ENCODE measurements at places on chromosomes 7 and 10.
A peak's percentile ranks its signal among the peaks of the same experiment; 100 is the strongest.

- DNase-seq, result no peak
These were observed 4.0 kb upstream of the AQP1 start for GRCh38 chr7:30907527-30908267.

GRCh38 chr7:30062587-30062986, 34.4 kb downstream of the PLEKHA8 start:
- DNase-seq, result no peak

GRCh38 chr10:85851325-85851724, 515.3 kb downstream of the GRID1 start:
- DNase-seq, result no peak

DNA sequence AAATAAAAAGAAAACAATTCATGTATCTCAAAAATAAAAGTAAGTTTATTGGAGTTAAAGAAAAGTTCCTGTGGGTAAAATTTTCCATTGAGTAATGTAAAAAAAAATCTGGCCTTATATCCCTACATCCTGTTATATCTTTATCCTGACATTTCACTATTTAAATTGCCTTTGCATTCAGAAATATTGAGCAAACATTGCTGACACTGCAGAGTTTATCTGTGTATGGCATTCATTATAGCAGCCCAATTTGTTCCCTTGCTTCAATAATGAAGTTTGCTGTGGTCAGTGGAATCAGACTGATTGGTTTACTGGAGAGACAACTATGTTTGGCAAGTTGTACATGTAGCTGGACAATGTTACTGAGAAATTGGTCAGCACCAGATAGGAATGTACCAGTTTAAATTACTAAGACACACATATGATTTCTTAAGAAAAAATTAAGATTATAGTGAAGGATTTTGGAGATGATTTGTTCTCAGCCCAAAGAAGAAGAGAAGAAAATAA, 271.7 kb downstream of the ANKRD7 start:
- DNase-seq, result no peak

DNA sequence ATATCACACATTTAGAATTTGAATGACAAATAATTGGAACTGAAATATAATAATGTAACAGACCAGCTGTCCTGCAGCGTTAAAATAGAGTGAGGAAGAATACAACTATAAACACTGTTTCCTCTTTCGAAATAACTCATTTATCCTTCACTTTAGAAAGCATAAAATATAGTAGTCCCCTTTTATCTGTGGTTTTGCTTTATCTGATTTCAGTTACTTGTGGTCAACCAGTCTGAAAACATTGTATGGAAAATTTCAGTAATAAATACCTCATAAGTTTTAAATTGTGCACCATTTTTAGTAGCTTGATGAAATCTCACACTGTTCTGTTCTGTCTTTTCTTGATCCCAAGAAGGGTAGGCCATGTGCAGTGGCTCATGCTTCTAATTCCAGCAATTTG, 31.7 kb downstream of the POLR1F start:
- DNase-seq, result peak; percentile 29

DNA sequence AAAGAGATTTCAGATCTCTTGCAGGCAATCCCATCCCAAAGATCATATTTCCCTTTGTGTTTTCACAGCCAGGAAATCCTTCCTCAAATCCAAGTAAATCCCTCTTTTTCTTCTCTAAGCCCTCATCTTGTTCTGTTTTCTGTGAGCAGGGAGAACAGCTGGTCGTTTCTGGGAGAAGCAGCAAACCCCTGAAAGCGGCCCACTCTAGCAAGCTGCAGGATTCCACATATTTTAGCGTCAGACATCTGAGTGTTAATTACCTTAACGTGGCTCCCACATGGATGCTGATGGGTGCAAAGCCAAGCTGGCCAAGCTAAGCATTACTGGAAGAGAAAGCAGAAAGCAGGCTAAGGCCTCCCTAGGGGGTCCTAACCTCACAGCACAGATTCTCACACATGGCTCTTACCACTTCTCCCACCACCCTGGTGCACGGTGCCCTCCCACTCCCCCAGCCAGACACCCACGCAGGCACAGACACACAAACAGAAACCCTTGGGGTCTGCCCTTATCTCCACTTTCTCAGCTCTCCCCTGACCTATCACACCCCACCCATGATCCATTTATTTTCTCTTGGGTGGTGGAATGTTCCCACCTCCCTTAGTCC, 551.0 kb upstream of the AUTS2 start:
- no peak for DNase-seq

DNA sequence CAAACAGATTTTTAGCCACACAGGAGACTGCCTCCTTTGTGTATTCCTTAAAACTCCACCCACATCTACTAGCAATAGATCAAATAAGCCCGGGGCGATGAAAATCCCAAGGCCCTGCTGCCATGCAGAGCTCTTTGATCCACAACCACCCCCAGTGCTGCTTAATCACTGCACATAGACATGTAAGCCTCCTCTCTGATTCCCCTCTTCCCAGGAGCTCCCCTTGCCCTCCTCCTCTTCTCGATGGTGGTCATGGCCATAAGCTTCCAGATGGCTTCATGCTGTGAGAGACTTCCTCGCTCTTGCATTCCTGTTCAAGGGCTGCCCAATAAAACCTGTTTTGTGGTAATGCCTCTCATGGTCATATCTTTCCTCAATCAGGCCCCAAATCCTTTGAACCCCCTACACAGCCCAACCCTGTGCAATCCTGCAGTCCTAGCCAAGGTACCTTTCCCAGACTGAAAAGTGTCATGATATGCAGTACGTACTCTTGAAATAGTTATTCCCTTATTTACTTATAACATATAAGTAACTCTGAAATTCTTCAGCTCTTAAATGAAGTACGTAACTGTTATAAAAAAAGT, 158.5 kb downstream of the CACNA2D1 start:
- DNase-seq, result no peak

DNA sequence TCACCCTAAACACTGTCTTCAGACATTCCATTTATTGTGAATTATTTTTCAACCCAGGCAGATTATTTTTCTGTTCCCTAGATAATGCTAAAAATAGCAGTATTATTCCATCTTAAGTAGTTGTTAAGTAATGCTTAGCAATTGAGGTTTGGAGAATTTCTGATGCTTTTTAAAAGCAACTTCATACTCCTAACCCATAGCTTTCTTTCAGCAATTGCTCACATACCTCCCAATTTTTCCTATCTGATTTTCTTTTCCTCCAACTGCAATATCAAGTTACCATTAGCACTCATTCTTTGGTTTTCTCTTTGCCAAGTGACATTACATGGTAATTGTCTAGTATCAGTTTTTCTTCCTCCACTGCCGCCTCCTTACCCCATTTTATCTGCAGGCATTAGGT, 104.7 kb downstream of the GPR85 start:
- DNase-seq, result no peak

DNA sequence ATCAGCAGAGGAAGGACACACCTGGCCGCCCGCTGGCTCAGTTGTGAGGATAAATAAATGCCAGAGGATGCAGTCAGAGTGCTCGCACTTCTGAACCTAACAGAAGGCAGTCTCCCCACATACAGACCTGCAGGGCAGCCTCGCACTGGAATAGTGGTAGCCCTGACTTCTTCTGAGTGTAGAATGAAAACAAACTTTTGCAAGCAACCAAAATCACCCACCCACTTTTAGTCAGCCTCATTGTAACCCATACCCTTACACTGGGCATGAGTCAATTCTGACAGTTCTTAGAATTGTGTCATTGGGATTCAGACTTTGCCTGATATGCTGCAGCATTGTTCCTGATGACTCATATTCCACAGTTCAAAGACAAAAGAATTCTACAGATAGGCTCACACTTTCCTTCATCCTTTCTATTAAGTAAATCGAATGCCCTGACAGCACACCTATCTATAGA, 167.0 kb upstream of the CDK1 start:
- no peak for DNase-seq

DNA sequence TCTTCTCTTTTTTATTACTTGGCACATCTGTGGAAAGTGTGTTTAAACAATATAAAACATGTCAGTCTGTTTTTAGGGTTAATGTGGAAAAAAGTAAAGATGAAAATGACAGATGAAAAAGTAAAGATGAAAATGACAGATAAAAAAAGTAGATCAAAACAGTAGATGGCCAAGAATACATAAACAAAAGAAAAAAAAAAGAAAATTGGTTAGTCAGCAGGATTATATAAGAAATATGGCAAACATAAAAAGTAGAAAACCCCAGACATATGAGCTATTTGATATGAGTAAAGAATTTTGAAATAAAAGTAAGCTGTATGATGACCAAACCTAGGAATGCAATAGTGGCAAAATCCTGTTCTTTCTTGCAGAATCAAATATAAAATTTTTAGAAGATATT, 365.7 kb upstream of the AKR1E2 start:
- no peak for DNase-seq

GRCh38 chr7:159007364-159007995, 137.2 kb downstream of the VIPR2 start:
- no peak for DNase-seq

- no peak for DNase-seq
These were observed 10.2 kb downstream of the DGKI start for GRCh38 chr7:137836541-137836940.

DNA sequence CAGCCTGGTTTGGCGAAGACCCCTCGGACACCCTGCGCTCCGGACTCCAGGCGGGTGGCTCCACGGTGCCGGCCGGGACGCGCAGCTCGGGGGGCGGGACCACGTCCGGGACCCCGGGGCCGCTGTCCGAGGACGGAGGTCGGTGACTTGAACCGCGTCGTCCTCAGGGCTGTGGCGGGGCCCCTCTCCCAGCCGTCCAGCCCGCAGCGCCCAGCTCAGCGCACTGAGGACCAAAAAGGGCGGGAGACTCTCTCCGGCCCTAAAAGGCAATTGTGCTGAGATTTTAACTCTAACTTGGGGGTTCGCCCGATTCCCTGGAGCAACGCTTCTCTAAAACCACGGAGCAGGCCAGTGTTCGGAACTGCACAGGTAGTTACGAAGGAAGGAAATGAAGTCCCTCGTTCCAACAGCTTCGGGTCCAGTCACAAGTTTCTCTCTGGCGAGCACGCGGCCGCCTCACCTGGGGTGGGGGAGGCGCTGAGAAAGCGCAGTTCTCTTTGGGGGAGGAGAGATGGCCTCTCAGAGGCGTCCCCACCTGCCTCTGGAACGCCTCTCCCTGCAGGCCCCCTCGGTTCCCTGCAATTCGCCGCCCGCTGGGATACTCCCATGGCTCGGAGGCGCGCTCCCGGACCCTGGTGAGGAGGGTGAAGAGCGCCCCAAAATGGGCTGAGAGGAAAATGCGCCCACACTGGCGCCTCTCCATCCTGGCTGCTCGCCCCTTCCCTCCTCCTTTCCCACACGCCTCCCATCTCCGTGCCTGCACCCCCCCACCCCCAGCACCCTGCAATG, 352.7 kb downstream of the DNAJB6 start:
- DNase-seq, result no peak

DNA sequence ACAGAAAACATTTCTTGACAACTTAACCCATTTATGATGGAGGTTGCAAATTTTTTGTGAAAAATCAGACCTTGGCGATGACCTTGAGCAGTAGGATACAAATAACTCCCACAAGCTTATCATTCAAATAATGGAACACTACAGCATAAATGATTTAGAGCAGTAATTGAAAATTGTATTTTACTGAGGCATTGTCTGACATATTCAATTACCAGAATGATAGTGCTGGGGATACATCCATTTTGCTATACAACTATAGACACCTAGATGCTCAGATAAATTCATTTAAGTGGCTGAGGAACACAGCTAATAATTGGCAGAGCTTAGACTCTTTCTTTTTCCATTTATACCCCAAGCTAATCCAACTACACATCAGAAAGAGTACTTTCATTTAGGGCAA, 18.9 kb downstream of the TWIST1 start:
- DNase-seq, result no peak

- no peak for DNase-seq
These were observed 27.6 kb upstream of the SFMBT2 start for GRCh38 chr10:7438196-7438986.

DNA sequence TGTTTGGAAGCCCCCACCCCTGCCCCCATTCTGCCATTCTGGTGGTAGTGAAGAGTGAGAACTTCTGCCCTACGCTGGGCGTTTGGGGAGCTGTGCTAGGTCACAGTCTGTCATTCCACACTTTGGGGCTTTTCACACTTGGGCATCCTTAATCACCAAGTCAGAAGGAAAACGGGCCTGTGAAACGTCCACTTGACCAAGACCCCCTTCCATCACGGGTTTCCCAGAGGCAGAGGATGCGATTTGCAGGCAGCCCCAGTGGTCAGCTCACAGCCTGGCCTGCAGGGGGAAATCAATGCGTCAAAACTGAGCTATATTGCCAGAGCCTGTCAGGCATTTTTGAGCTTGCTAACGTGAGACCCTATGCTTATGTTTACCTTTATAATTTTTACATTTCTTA, 663.3 kb upstream of the MGMT start:
- no peak for DNase-seq

- peak; percentile 47 for DNase-seq
These were observed 68.2 kb downstream of the CHST15 start for GRCh38 chr10:124025152-124025551.

DNA sequence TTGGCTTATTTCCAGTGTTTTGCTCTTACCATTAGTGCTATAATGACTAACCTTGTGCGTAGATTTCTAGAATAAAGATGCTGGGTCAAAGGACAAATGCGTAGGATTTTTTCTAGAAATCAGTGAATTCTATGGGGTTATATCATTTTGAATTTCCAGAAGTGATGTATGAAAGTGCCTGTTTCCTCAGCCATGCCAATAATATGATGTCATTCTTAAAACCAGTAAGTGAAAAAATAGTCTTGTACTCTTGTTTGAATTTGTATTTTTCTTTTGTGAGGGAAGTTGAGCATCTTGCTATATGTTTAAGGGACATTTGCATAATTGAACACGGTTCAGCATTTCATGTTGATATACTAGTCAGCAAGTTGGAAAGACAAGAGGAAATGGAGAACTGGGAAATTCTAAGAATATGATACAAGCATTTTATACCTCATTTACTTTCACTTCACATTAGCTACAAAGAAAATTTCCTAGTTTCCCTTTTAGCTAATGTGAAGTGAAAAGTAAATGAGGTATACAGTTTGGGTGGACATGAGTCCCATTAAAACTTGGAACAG, 3.8 kb upstream of the DNAH11 start:
- DNase-seq, result no peak

DNA sequence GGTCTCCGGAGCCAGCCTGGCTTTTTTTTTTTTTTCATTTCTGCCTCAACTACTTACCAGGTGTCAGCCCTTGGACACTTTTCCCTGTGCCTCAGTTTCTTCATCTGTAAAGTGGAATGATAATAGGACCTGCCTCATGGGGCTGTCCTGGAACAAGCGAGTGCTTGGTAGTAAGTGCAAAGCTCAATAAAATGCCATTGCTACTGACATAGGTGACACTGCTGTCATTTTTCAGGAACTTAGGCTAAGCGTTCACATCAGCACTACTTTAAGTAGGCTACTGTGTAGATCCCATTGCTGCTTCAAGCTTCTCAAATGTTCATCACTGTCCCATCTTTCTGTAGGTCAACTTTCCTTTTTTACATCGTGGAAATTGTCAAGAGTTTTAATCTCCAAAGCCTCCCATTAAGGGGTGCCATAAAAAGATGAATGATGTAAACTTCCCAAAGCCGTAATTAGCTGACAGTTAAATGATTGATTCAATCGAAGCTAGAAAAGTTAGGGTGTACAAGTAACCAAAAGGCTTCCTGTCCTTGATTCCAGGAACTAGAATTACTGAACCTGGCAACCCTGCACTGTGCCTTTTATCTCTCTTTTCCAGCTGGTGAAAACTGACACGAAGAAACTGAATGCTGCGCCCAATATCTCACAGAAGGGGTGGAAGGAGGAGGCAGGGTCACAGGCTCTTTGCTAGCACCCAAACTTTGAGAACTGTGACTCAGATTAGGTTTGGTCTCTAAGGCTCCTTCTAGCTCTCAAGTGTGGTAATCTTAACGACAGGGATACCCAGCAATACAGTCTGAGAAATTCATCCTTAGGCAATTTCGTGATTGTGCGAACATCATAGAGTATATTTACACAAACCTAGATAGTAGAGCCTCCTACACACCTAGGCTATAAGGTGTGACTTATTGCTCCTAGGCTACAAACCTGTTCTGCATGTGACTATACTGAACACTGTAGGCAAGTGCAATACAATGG, 861 bp upstream of the USP6NL start:
- peak; percentile 57 for DNase-seq
